Breast epithelium (tissue), 4 donors: ENCODE measurements at places on chromosomes 3 and 15. TPM values are rescaled to one million over a fixed set of nuclear protein-coding genes. Genes with fewer than 3 reads are reported as not detected.

LRTM1 gene
- total RNA-seq = not detected

FAM107A gene
- total RNA-seq = 64.5 TPM

DNA sequence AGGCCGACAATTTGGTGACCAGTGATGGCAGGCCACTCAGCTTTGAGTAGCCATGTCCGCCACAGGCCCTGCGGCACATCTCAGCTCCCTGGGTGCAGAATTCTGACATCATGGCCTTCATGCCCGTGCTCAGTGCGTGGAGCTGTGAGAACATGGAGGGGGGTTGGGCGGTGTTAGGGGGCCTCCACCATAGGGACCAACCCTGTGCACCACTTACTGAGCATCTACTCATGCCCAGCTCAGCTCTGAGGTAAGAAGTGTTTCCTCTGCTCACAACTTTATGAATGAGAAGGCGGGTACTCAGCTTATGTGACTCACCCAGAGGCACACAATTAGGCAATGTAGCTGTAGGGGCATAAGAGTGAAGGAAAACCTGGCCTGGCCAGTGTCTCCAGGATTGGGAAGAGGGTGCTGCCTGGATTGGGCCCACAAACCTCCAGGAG is 10.5 kb downstream of the ACOX2 start:
- H3K4me1 ChIP-seq = no peaks in the 10 kb centered on the region
- no peaks in the 10 kb centered on the region for H3K36me3 ChIP-seq
- no peak for DNase-seq
- no peak overlapping the region for H3K27ac ChIP-seq
- no peaks in the 10 kb centered on the region for H3K27me3 ChIP-seq

DNA sequence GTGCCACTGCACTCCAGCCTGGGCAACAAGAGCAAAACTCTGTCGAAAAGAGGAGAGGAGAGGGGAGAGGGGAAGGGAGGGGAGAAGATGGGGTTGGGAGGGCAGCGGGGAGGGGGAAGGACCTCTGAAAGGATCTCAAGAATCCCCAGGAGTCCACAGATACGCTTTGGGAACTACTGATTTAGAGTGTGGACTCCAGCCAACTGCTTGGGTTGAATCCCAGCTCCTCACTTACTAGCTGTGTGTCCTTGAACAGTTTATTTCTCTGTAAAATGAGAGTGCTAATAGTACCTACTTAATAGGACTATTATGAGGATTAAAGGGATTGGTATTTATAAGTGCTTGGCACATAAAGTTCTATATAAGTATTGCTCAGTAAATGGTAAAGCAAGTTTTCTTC is 45.0 kb upstream of the FAH start:
- H3K27ac ChIP-seq = no peak overlapping the region
- no peaks in the 10 kb centered on the region for H3K36me3 ChIP-seq
- no peak overlapping the region for H3K4me3 ChIP-seq
- no peaks in the 10 kb centered on the region for H3K4me1 ChIP-seq

- no peak within 1 kb of the TSS for H3K27ac ChIP-seq
- no peaks in the 10 kb centered on the region for H3K4me1 ChIP-seq
- H3K27me3 ChIP-seq = no peaks in the 10 kb centered on the region
- H3K4me3 ChIP-seq = no peak within 1 kb of the TSS
Observed at GRCh38 chr3:58666683-58667082, at the start of gene FAM3D. TSS of gene FAM3D (minus strand) at chr3:58666774. CDS start at chr3:58655563, 11,211 bp downstream.

- no peaks in the 10 kb centered on the region for H3K36me3 ChIP-seq
- no peak overlapping the region for H3K4me3 ChIP-seq
- H3K4me1 ChIP-seq = no peaks in the 10 kb centered on the region
Observed at GRCh38 chr15:81279621-81280485, 44.1 kb downstream of the STARD5 start.

- H3K27ac ChIP-seq = no peak overlapping the region
- H3K4me3 ChIP-seq = no peak overlapping the region
- H3K36me3 ChIP-seq = no peaks in the 10 kb centered on the region
- no peak for DNase-seq
- H3K27me3 ChIP-seq = no peaks in the 10 kb centered on the region
Observed at GRCh38 chr3:191882289-191882688, 421.3 kb downstream of the PYDC2 start.

DNA sequence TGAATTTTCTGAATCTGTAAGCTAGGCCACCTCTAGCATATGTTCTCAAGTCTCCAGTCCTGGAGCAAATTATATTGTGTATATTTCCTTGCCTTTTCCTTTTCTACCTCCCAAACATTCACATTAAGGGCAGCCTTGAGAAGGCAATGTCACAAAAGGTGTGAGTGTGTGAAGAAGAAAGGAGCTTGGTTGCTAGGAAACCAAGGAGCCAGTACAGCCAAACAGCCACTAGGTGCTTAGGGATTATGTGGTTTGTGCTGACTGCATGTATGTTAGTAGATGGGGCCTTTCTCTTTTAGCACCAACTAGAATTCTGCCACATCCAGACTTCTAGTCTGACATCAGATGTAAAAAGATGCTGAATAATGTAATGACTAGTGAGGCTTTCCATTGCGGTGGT is 118.8 kb upstream of the DAZL start:
- no peak overlapping the region for H3K4me3 ChIP-seq
- no peak overlapping the region for H3K27ac ChIP-seq
- H3K27me3 ChIP-seq = no peaks in the 10 kb centered on the region
- no peaks in the 10 kb centered on the region for H3K36me3 ChIP-seq
- no peak for DNase-seq

DNA sequence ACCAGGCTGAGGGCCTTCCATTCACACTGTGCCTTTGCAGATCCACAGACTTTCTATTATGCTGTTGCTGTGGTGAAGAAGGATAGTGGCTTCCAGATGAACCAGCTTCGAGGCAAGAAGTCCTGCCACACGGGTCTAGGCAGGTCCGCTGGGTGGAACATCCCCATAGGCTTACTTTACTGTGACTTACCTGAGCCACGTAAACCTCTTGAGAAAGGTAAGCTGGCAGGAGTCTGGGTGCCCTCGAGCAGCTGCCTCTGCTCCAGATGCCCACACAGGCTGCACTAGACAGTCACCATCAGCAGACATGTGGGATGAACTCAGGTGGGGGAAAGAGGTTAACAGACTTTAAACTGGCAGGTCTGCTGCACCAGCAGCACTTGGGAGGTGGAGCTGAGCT is 8.3 kb downstream of the TF start:
- H3K4me3 ChIP-seq = no peak overlapping the region
- H3K4me1 ChIP-seq = no peaks in the 10 kb centered on the region
- no peak for DNase-seq
- H3K27ac ChIP-seq = peak overlapping the region; percentile 43

- no peak for DNase-seq
- H3K27ac ChIP-seq = no peak overlapping the region
- no peaks in the 10 kb centered on the region for H3K36me3 ChIP-seq
Observed at GRCh38 chr3:36800533-36801116, 36.3 kb upstream of the DCLK3 start.

DNA sequence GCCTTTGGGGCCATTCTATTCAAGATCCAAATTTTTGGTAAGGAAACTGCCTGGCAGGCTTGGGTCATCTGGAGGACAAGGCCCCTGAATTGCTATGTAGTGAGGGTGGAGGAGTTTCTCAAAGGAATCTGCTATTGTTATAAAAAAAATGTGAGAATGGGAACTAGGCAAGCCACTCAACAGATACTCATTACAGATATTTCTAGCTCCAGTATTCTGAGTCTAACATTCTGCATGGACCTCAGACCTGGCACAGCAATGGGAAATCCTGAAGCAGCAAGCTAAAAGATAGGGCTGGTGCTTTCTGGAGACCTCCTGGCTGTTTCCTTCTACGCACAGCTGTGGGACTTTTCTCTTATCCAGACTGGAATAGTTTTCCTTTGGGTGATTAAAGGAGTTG is 430.7 kb upstream of the RBMS3 start:
- DNase-seq = no peak
- H3K4me1 ChIP-seq = no peaks in the 10 kb centered on the region
- no peak overlapping the region for H3K4me3 ChIP-seq
- H3K27ac ChIP-seq = no peak overlapping the region

DNA sequence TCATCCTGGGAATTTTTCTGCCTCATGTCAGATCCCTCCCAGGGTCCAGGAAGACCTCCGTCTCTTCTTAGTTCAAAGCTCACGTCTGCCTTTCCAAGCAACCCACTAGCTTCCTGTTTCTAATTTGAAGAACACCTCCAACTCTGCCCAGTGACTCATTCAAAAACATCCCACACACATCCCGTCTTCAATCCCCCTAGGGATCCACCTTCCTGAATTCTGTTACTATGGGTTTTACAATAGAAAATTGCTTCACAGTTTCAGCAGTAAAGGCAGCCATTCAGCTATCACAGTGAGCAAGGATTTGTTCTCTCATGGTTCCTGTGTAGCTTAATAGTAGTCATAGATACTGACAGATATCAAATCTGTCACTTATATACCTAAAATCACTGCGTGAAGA is 308.3 kb upstream of the CCDC54 start:
- H3K36me3 ChIP-seq = no peaks in the 10 kb centered on the region
- H3K27ac ChIP-seq = peak overlapping the region; percentile 48
- no peaks in the 10 kb centered on the region for H3K27me3 ChIP-seq
- DNase-seq = no peak
